ENCODE measurements at places on chromosomes 3 and 15. TPM values are rescaled to one million over a fixed set of nuclear protein-coding genes. Genes with fewer than 3 reads are reported as not detected.
A peak's percentile ranks its signal among the peaks of the same experiment; 100 is the strongest.

GRCh38 chr15:88621789-88622604, 857 bp downstream of the AEN start:
- H3K4me1 ChIP-seq, result peaks cover 20% of the 10 kb centered on the region
- peak overlapping the region; percentile 93 for H3K27ac ChIP-seq
- H3K4me3 ChIP-seq, result peak overlapping the region; percentile 89
- H3K36me3 ChIP-seq, result peaks cover 40% of the 10 kb centered on the region

DNA sequence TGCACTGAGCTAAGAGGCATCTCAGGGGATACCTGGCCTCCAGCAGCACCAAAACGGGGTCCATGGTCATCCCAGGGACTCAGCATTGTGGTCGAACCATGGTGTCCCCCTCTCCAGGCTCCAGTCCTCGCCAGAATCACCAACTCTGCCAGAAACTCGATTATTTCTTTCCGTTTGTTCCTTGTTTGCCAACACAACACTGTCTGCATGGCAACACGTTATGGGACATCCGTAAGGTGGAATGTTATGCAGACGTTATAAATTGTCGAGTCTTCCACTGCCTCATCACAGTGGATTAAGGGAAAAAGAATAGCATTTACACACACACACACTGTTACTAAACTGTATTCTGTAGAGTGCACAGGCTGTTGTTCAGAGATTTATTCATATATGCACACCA, 52.5 kb upstream of the RPL32 start:
- DNase-seq, result no peak
- peaks cover 7% of the 10 kb centered on the region for H3K4me1 ChIP-seq
- H3K4me3 ChIP-seq, result no peak overlapping the region
- no peaks in the 10 kb centered on the region for H3K36me3 ChIP-seq
- no peak overlapping the region for H3K27ac ChIP-seq

DNA sequence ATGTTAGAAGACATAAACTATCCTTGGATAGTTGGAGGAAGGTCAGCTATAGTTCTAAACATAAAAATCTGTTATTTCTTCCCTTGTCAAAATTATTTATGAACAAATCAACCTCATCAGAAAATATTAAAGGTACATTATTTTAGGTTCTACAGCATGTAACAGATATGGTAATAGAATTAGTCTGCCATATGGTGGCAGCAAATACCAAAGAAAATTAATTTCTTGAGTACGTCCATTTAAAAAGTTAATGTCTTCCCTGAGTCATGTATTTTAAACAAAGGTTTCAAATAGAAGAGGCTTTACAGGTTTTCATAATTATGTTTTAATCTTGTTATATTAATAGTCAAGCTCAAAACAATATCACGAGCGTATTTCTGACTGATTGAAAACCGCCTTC, 17.9 kb upstream of the ANKRD28 start:
- no peak overlapping the region for H3K4me3 ChIP-seq
- H3K4me1 ChIP-seq, result no peaks in the 10 kb centered on the region
- DNase-seq, result no peak
- no peak overlapping the region for H3K27ac ChIP-seq
- H3K27me3 ChIP-seq, result no peaks in the 10 kb centered on the region
- H3K36me3 ChIP-seq, result no peaks in the 10 kb centered on the region

DNA sequence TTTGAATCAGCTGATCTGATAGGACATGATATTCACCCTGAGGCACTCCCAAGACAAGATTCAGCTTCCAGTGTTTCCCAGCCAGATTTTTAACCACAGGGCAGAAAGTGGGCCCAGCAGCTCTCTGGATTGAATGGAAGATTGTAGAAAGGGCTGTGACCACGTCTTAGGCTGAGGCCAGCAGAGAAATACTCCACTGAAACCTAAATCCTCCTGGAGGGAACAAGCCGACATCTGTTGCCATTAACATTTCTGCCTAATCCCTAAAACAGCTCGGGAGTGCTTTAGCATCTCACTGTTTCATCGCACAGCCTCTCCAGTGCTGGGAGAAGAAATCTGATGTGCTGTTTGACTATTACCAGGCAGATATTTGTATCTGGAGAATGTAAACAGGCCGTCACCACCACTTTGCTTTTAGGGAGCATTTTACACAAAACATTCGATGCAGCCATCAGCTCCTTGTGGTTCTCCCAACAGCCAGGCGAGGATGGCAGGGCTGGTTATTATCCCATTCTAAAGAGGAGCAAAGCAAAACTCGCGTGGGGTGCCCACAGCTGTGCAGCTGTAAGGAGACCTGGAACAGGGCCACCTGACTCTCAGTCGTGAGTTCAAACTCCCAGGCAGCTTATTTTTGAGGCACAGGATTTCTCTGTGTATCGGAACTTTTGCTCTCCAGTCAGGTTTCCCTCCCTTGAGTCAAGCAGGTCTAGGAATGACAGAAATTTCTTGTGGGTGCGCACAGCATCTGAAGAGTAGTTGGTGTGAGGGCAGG, 117.4 kb downstream of the LIPC start:
- H3K4me3 ChIP-seq, result no peak overlapping the region
- no peak overlapping the region for H3K27ac ChIP-seq
- no peaks in the 10 kb centered on the region for H3K36me3 ChIP-seq
- no peak for DNase-seq

DNA sequence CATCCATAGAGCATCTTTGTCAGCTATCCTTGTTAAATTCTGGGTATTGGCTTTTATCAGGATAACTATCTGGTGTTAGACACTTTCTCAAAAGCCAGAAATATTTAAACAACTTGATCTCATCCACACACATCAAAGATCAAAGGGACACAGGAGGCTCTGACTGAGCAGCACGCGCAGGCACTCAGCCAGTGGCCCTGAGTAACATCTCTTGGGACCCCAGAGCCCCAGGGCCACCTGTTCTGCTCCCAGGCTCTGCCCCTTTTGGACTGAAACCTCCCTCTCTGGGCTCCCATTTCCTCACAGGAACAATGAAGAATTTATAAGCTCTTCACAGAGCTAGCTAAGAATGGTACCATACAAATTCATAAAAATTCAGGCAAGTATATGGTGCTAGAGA, 16.1 kb downstream of the ATP10A start:
- H3K36me3 ChIP-seq, result peaks cover 7% of the 10 kb centered on the region
- no peak overlapping the region for H3K4me3 ChIP-seq
- no peak overlapping the region for H3K27ac ChIP-seq
- peaks cover 33% of the 10 kb centered on the region for H3K4me1 ChIP-seq
- no peak for DNase-seq
- H3K27me3 ChIP-seq, result no peaks in the 10 kb centered on the region

DNA sequence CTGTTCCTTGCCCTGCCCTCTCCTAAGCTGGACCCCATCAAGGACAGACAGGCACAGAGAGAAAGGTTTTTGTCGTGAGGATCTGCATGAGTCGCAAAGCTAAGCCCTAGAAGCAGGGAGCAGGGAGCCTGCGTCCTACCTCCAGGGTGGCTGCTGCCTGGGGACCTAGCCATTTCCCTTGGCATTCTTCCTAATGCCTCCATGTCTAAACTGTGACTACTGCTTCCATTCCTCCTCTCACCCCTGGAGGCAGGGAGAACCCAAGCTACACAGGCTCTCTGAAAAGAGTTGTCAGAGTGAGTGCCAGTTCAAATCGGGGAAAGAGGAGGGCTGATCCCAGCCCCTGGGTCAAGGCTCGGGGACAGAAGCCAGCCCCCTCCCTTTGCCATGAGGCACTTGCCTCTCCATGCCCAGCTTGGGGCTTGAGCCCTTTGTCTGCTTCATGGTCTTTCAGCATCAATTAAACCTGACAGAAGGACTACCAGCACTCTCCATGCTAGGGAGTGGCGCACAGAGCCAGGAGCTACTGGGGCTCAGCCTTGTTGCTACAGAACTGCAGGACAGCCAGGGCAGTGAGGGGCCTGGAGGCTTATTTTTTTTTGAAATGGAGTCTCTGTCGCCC, 2.4 kb downstream of the GCHFR start:
- peaks cover 36% of the 10 kb centered on the region for H3K36me3 ChIP-seq
- no peak for DNase-seq
- no peaks in the 10 kb centered on the region for H3K27me3 ChIP-seq
- H3K4me3 ChIP-seq, result no peak overlapping the region
- peaks cover 74% of the 10 kb centered on the region for H3K4me1 ChIP-seq
- no peak overlapping the region for H3K27ac ChIP-seq

IL5RA gene
- total RNA-seq, result not detected

ZNF501 gene
- total RNA-seq, result 4.4 TPM

AP2M1 gene
- 282 TPM for total RNA-seq

MYO1E gene
- 122 TPM for total RNA-seq

GPR87 gene
- 0.29 TPM for total RNA-seq

GOLGA8T gene
- total RNA-seq, result not detected

Measured in SJSA1 (cell line).